ENCODE measurements at places on chromosomes 5 and 9.
A peak's percentile ranks its signal among the peaks of the same experiment; 100 is the strongest.

- DNase-seq = no peak
These were observed 92.8 kb downstream of the IQGAP2 start for GRCh38 chr5:76495870-76496269.

GRCh38 chr9:16103620-16104397 is 551.0 kb downstream of the CCDC171 start:
- DNase-seq = no peak

- DNase-seq = no peak
These were observed 289.7 kb downstream of the CDK5RAP2 start for GRCh38 chr9:120289990-120290975.

GRCh38 chr5:55159763-55160492 is at the start of gene GPX8:
GPX8 (plus strand) TSS chr5:55160171; CDS start chr5:55160193, 22 bp downstream.
- DNase-seq = peak; percentile 73
